ENCODE measurements at places on chromosomes 12 and 14. TPM values are rescaled to one million over a fixed set of nuclear protein-coding genes. Genes with fewer than 3 reads are reported as not detected.

The RASSF9 gene
- 1.0 TPM for total RNA-seq

The PARP2 gene
- 20.3 TPM for total RNA-seq

The PZP gene
- total RNA-seq = not detected

The FAM186B gene
- total RNA-seq = 0.11 TPM

The SLC7A7 gene
- 22.5 TPM for total RNA-seq

The RBM19 gene
- total RNA-seq = 19.3 TPM

The CLEC1B gene
- total RNA-seq = not detected

The NINJ2 gene
- 0.61 TPM for total RNA-seq

The GDF3 gene
- not detected for total RNA-seq

The EIF2S1 gene
- 229 TPM for total RNA-seq

The SMCO2 gene
- not detected for total RNA-seq

The CCDC197 gene
- total RNA-seq = not detected

The ALX1 gene
- 4.6 TPM for total RNA-seq

The ASCL1 gene
- not detected for total RNA-seq

The ADAM20 gene
- total RNA-seq = not detected

The TGFB3 gene
- 0.73 TPM for total RNA-seq

The NRL gene
- total RNA-seq = 0.74 TPM

All from A549 treated with AZD2906 at 1 μM for 4 hours (cell line).